Uterine smooth muscle cell (primary cell): ENCODE measurements at places on chromosomes 7 and 10. TPM values are rescaled to one million over a fixed set of nuclear protein-coding genes. Genes with fewer than 3 reads are reported as not detected.

Gene DYNC1I1
- total RNA-seq, result 0.62 and 2.1 TPM in 2 replicates

Gene CFAP70
- 0.44 and 0.75 TPM in 2 replicates for total RNA-seq

Gene SEMA3A
- total RNA-seq, result 19.1 and 113 TPM in 2 replicates

Gene SLC39A12
- total RNA-seq, result under 0.01 TPM in 1 of 2 replicates, not detected in the other

Gene GPNMB
- 145 and 280 TPM in 2 replicates for total RNA-seq
